ENCODE measurements at places on chromosomes 6 and 20.

DNA sequence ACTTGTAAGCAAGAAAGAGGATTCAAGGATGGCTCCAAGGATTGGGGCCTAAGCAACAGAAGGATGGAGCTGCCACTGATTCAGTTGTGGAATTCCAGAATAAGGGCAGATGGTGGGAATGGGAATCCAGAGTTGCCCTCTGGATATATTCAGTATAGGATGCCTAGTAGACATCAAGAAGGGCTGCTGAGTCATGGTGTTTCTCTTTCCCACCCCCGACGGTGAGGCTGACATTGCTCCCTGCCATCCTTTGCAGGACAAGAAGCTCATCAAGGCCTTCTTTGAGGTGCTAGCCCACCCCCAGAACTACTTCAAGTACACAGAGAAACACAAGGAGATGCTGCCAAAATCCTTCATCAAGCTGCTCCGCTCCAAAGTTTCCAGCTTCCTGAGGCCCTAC lies 11.2 kb upstream of the ZNF76 start:
- no peaks in the 10 kb centered on the region for H3K27me3 ChIP-seq
- H3K4me3 ChIP-seq = no peak overlapping the region
- H3K36me3 ChIP-seq = peaks cover 18% of the 10 kb centered on the region
- no peaks in the 10 kb centered on the region for H3K4me1 ChIP-seq
- DNase-seq = no peak

DNA sequence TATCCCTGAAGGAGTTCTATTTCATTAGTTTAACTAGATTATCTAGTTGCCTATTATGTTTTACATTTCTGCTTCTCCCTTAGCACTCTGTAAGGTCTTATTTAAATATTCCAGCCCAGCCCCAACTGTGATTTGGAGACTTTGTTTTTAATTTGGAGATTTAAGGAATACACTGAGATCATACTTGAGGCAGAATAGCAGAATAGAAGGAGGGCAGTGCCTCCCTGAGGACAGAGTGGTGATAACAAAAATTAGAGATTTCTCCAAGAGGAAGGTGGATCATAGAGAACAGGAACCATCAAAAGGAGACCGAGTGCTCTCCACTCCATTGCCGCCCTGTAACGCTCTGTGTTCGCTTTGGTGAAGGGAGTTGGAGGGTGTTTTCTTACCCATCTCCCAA lies 14.8 kb upstream of the CD164 start:
- no peak overlapping the region for H3K4me3 ChIP-seq
- peak; percentile 18 for DNase-seq
- no peaks in the 10 kb centered on the region for H3K36me3 ChIP-seq
- H3K27me3 ChIP-seq = no peaks in the 10 kb centered on the region
- H3K27ac ChIP-seq = no peak overlapping the region
- H3K4me1 ChIP-seq = no peaks in the 10 kb centered on the region

- peak overlapping the region; percentile 5 for H3K4me3 ChIP-seq
- H3K27me3 ChIP-seq = no peaks in the 10 kb centered on the region
- peak overlapping the region; percentile 35 for H3K27ac ChIP-seq
- no peaks in the 10 kb centered on the region for H3K36me3 ChIP-seq
Observed at GRCh38 chr6:111888928-111889695, 15.9 kb upstream of the FYN start.

- H3K27ac ChIP-seq = no peak overlapping the region
- H3K36me3 ChIP-seq = no peaks in the 10 kb centered on the region
- H3K4me1 ChIP-seq = no peaks in the 10 kb centered on the region
- no peak for DNase-seq
Observed at GRCh38 chr6:152503546-152503945, 133.6 kb downstream of the SYNE1 start.

- H3K27ac ChIP-seq = peak overlapping the region; percentile 99
- peak overlapping the region; percentile 88 for H3K4me3 ChIP-seq
- H3K27me3 ChIP-seq = no peaks in the 10 kb centered on the region
- no peaks in the 10 kb centered on the region for H3K36me3 ChIP-seq
- DNase-seq = peak; percentile 99
- peaks cover 33% of the 10 kb centered on the region for H3K4me1 ChIP-seq
Observed at GRCh38 chr6:27893836-27894807, 18.1 kb downstream of the OR2B2 start.

DNA sequence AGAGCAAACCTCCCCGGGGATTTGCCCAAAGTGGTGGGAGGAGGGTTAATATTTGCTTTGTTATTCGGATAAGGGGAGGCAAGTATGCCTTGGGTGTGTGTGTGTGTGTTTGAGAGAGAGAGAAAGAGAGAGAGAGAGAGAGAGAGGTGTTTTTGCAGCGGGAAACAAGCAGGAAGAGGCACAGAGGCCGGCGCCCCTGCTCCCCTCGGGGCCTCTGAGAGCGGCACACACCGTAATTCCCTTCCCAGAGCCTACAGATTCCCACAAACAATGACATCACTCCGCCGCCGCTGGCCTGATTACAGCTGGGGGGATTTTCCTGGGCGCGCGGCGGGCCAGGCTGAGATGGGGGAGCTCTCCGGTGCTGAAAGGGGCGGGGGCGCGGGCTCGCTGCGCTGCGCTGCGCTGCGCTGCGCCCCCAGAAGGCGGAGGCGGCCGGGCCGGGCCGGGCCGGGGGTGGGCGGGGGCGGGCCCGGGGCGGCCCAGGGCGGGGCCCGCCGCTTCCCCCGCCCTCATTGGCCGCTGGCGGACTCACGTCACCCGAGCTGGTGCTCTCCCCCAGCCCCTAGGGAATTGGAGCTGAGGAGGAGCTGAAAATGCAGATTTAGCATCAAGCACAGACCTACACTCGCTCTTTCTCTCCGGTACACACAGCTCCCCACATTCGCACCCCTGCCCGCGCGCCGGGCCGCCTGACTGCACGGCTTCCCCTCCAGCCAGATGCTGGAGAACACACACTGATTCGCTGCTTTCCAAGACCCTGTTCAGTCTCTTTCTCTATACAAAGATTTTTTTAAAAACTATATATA lies at the start of gene PCSK2:
TSS of gene PCSK2 (plus strand) at position 631 of the 809 bp plus-strand sequence. CDS start 266 bp downstream, outside the sequence.
- H3K27me3 ChIP-seq = peaks cover 50% of the 10 kb centered on the region
- DNase-seq = peak; percentile 80
- H3K36me3 ChIP-seq = no peaks in the 10 kb centered on the region
- no peak within 1 kb of the TSS for H3K27ac ChIP-seq
- H3K4me1 ChIP-seq = peaks cover 18% of the 10 kb centered on the region

DNA sequence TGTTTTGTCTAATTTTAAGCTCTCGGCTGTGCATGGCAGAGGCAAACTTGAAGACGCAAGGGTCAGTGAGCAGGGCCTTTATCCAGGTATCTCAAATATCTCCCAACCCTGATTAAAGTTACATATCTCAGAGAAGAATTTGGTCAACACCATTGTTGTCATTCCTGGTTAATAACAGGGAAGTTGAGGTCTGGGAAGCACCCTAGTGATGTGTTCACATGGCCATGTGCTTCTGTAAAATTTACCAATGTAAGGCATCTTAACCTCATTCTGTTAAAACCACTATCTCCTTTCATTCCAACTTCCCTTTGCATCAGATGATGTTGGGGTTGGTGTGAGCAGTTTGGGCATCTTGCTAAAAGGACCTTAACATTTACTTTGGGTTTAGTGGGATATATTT lies 4.0 kb upstream of the FAM110A start:
- no peak overlapping the region for H3K4me3 ChIP-seq
- no peaks in the 10 kb centered on the region for H3K27me3 ChIP-seq
- H3K27ac ChIP-seq = no peak overlapping the region
- DNase-seq = no peak

- no peak overlapping the region for H3K27ac ChIP-seq
- peaks cover 28% of the 10 kb centered on the region for H3K4me1 ChIP-seq
- H3K36me3 ChIP-seq = peaks cover 17% of the 10 kb centered on the region
Observed at GRCh38 chr6:30071081-30071818, 4.3 kb downstream of the PPP1R11 start.

GRCh38 chr20:35134880-35135279 lies 12.3 kb downstream of the EDEM2 start:
- peaks cover 8% of the 10 kb centered on the region for H3K4me1 ChIP-seq
- H3K27me3 ChIP-seq = no peaks in the 10 kb centered on the region
- DNase-seq = no peak

DNA sequence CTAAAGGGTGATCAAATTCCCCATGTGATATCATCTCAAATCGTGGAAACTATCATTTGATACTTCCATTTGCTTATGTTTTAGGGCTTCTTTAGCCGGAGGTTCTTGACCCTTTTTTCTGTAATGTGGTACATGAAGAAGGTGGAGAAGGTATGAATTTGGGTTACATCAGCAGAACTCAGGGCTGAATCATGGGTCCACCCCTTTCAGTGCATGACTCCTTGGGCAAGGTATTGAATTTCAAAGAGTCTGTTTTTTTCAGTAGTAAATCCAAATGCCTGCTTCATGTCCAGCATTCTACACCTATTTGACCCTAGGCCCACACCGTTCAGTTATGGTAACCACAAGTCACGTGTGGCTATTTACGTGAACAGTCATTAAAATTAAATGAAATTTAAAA lies 30.6 kb upstream of the QKI start:
- H3K4me1 ChIP-seq = peaks cover 16% of the 10 kb centered on the region
- no peak overlapping the region for H3K4me3 ChIP-seq
- no peaks in the 10 kb centered on the region for H3K27me3 ChIP-seq
- no peak for DNase-seq
- no peaks in the 10 kb centered on the region for H3K36me3 ChIP-seq

DNA sequence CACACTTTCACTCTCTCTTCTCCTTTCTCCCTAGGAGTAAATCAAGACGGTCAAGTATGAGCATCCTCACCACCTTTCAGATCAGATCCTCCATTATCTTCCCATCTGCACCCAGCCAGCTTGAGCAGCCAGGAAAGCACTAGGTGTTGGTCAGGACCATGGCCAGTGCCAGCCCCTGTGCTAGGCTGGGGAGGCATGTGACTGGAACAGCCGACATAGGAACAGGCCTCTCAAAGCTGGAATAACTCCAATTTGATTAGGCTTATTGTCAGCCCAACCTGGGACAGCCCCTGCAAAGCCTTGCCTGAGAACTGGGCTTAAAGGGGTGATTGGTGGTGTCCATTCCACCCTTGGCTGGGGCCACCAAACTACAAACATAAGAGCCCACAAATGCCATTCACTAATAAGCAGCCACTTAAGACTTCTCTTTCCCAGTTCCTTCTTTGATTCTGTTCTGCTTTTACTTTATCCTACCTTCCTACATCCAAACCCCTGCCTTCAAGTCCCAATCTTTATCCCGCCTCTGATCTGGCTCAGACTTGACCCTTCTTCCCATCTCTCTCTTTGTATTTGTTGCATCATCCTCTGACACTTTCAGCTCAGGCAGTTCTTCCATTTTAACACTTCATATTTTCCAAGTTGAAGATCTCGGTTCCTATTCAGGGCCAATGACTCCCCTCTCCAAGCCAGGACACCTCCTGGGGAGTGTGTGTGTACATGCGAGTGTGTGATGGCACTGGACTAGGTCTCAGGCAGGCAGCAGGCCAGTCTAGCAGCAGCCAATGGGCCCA lies 4.5 kb upstream of the TREM2 start:
- no peak overlapping the region for H3K27ac ChIP-seq
- H3K4me1 ChIP-seq = no peaks in the 10 kb centered on the region
- peak; percentile 29 for DNase-seq
- H3K36me3 ChIP-seq = no peaks in the 10 kb centered on the region

GRCh38 chr6:51678905-51679620 lies 408.4 kb downstream of the PKHD1 start:
- H3K27me3 ChIP-seq = no peaks in the 10 kb centered on the region
- no peaks in the 10 kb centered on the region for H3K4me1 ChIP-seq
- no peak overlapping the region for H3K27ac ChIP-seq
- DNase-seq = no peak
- H3K36me3 ChIP-seq = no peaks in the 10 kb centered on the region

DNA sequence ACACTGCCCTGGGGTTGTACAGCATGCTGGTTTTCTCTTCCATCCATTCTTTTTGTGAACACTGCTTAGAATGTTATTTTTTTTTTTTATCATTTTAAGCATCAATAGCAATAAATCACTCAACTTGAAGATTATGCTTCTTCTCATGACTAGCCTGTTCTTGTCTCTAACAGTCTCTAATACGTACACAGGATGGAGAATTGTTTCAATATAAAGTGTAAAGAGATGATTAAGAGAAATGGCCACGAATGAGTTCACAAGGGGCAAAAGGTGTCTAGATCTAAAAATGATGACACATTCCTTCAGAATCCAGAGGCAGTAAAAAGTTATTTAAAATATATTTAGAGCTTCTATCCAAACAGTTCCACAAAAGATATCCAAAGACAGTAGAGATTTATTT lies 390.2 kb downstream of the HDGFL1 start:
- no peak overlapping the region for H3K4me3 ChIP-seq
- no peaks in the 10 kb centered on the region for H3K27me3 ChIP-seq
- H3K4me1 ChIP-seq = peaks cover 2% of the 10 kb centered on the region
- no peak for DNase-seq
